ENCODE measurements at places on chromosomes 16 and 17.

DNA sequence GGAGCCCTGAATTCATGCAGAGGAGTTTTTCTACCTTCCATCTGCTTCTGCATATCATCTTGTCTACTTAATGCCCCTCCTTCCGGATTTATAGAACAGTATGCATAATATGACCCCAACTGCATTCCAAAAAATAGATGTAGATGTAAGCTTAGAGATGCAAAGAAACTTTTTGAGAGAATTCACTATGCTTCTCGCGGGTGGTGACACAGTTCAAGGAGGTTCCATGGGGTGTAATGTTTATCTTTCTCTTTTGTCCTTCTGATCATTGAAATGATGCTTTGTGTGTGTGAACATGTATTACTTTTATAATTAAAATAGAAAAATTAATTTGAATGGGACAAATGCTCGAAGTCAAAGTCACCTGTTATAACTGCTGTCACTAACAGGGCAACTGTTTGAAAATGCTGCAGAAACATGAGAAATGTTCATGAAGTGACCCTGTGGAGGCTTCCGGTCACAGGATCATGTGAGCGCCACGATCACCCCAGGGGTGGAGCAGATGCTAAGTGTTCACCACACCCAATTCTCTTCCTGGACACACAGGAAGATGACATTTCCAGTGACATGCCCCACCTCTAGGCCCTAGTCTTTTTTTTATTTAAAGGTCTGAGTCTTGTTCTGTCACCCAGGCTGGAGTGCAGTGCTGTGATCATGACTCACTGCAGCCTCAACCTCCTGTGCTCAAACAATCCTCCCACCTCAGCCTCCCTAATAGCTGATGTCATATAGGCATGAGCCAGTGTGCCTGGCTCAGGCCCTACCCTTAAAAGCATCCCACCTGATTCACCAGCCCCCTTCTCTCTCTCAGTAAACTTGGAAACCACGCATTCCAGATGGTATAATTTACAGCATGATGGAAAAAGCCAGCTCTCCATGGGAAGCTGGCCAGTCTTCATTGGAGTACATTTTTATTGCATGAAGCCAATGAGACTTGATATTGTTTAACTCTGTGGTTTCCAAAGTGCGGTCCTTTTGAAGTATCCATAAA is 21.0 kb upstream of the AGRP start:
- DNase-seq = peak; percentile 96

- no peak for DNase-seq
Observed at GRCh38 chr16:4247460-4247784, 5.5 kb upstream of the SRL start.

- DNase-seq = no peak
Observed at GRCh38 chr17:80751946-80752581, 207.4 kb downstream of the RPTOR start.

DNA sequence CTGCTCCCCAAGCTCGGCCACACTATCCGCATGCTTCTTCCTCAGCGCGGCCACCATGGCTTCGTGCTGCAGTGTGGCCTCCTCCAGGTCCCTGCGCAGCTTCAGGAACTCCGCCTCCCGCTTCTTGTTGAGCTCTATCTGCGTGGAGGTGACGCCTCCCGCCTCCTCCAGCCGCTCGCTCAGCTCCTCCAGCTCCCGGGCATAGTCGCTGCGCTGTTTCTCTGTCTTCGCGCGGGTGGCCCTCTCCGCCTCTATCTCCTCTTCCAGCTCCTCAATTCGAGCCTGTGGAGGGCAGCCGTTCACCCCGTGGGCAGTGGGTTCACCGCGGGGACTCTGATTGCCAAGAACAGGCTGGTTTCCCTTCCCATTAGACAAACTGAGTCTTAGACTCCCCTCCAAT is 19.0 kb downstream of the MYH3 start:
- no peak for DNase-seq

GRCh38 chr17:36142235-36142634 is 34.2 kb downstream of the TBC1D3B start:
- DNase-seq = no peak

GRCh38 chr16:28014851-28015250 is 48.7 kb downstream of the GSG1L start:
- DNase-seq = no peak

DNA sequence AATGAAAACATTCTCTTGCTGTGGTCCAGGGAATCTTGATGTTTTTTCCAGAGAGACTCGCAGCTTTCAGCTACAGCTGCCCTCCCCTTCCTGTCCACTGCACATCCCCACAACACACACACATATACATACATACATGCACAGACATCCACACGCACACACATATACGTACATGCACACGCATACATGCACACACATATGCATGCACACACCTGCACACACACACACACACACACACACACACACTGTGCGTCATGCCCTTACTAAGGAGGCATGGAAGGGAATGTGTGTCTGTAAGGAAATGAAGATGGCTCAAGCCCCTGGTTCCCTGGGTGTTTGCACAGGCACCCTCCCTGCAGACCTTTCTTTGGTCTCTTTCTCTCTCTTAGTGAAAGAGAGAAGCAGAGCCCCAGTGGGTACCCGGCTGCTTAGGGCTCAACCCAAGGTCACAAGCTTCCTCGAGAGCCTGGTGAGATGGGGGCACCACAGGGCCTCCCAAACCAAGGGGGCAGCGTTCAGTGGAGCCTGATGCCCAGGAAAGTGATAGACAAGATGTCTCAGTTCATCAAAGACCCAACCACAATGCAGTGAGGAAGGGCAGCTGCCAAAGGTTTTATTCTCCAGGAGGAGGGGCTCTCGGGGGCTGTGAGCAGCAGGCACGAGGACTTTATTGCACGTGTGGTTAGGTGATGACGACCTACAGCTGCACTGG is 33.3 kb downstream of the TNFRSF13B start:
- DNase-seq = no peak

DNA sequence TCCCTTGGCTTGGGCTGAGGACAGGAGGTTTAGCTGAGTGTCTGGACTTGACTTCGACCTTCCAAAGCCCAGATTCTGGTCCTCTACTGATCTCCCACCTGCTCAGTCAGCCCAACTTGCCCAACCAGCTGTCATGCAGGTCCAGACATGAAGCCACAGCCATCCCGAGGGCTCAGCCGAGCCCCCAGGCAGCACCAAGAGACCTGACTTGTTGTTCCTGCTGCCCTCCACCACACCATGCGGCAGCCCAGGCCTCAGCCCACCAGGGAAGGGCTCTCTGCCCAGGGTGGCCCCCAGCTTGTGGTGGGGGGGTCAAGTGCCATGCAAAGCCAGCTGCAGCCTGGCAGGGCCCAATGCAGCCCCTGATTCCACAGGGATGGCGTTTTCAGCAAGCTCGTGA is 17.2 kb upstream of the CACNG4 start:
- DNase-seq = no peak

GRCh38 chr16:81779536-81780320 is 637 bp downstream of the PLCG2 start:
- peak; percentile 62 for DNase-seq

GRCh38 chr17:21674242-21674731 is 18.0 kb upstream of the KCNJ18 start:
- no peak for DNase-seq

GRCh38 chr17:4365628-4366326 is 698 bp downstream of the UBE2G1 start:
- peak; percentile 23 for DNase-seq

DNA sequence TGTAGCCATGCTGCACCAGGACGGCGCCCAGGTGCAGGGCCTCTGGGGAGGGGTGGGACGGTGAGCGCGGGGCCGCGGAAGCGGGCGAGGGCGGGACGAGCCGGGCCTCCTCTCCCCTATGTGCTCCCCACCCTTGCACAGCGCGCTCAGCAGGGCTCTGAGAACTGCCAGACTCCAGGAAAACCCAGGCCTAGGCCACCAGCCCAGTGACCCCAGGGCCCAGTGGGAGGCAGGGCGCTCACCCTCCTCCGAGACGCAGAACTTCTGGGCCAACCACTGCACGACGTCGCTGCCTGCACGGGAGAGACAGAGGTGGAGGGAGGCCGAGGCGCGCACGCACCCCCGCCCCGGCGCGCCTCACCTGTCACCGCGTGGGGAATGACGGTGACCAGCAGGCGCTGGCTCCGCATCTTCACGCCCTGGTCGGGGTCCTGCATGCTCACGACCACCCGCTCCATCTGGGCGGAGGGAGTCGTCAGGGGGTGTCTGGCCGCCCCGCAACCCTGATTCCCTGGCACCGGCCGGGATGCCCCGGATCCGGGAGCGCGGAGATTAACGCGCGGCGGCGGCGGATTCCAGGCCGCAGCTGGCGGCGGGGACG is 603 bp downstream of the RGS11 start:
- no peak for DNase-seq

DNA sequence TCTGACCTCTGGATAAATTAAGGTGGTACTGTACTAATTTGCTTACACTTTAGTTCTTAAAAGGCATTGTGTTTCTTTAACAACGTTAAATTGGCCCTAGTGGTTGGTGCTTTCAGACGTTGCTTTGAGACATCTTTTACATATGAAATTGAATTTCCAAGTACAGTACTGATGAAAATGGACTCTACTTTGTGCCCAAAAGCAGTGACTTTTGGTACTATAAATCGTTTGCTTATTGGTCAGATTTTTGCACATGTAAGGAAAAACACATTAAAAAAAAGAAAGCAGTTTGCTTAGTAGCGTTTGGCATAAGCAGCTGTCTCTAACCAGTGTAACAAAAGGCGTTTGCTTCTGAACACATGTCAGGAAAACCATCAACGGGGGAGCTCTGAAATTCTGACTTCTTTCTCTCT is 139.6 kb downstream of the CDK5R1 start:
- DNase-seq = no peak

DNA sequence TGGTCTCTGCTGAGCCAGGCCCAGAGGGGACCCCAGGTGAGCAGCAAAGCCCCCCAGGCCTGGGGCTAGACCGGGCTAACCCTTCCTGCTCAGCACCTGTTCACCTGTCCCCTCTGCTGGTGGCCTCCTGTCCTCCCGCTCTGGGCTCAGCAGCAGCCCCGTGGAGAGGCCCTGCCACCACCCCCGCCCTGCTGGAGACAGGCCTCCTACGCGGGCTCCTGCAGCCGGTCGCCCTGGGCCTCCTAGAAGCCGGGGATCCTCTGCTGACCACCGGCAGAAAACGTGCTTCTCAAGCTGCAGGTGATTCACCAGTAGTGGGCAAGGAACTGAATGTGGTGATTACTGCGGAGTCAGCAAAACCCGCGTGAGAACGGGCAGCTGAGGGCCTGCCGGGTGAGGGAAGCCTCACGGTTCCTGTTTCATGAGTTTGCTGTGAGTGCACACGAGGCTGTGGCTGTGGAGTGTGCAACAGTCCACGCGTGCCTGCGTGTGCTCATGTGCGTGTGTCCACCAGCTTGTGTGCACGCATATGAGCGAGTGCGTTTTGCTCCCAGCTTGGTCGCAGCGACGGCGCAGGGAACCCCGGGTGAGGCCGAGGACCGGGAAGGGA is 792 bp downstream of the SECTM1 start:
- peak; percentile 81 for DNase-seq

GRCh38 chr17:17789828-17790636 is 46.8 kb downstream of the SREBF1 start:
- no peak for DNase-seq

DNA sequence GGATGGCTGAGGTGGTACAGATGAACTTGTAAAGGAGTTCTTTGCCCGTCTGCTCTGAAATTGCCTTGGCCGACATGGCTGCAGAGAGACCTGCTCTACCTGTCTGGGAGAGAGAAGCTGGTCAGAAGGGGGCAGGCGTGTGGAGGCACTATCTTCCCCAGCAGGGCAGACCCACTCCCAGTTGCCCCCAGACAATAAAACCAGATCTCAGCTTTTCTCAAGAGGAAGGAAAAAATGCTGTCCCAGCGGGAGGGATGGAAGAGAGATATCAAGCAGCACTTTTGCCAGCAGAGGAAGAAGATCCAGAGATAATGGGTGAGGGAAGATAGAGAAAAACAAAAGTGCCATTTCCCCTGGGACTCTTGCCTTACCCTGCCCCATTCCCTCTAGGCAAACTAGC is 5.0 kb downstream of the ACLY start:
- no peak for DNase-seq

DNA sequence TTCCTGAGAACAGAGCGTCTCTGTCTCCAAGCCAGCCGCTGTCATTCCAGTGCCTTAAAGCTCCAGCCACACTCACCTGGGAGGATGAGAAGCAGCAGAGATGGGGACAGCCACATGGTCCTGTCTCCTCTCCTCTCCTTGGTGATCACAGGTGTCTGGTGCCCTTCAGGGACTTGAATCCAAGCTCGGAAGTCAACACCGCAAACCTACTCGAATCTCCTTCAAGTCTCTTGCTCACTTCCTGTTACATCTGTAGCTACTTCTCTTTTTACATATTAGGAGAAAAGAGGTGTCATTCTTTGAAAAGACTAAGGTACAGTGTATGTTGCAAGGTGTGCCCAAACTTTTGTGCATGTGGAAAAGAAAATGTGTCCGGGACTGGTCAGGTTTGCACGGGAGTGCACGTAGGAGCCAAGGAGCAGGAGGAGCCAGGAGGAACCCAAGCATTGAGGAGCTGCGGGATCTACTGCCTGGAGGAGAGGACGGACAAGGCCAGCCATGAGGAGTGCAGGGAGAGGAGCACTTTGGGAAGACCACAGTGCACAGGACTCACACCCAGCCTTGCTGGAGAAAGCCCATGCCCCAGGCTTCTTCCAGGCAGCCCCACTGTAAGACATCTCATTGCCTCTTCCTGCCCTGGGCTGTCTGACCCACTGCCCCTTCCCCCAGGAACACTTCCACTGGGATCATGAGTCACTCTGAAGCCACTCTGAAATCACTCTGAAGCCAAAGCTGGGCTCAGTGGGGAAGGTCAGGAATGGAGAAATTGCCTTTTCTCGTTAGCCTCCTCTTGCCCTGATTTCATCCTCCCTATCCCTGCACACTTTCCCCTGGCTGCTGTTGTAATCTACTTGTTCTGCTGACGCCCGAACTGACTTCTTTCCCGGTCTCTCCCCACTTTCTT is at the start of gene CD300LD:
TSS of gene CD300LD (minus strand) at position 197 of the 904 bp plus-strand sequence. CDS start at position 116, 81 bp downstream.
- DNase-seq = no peak

DNA sequence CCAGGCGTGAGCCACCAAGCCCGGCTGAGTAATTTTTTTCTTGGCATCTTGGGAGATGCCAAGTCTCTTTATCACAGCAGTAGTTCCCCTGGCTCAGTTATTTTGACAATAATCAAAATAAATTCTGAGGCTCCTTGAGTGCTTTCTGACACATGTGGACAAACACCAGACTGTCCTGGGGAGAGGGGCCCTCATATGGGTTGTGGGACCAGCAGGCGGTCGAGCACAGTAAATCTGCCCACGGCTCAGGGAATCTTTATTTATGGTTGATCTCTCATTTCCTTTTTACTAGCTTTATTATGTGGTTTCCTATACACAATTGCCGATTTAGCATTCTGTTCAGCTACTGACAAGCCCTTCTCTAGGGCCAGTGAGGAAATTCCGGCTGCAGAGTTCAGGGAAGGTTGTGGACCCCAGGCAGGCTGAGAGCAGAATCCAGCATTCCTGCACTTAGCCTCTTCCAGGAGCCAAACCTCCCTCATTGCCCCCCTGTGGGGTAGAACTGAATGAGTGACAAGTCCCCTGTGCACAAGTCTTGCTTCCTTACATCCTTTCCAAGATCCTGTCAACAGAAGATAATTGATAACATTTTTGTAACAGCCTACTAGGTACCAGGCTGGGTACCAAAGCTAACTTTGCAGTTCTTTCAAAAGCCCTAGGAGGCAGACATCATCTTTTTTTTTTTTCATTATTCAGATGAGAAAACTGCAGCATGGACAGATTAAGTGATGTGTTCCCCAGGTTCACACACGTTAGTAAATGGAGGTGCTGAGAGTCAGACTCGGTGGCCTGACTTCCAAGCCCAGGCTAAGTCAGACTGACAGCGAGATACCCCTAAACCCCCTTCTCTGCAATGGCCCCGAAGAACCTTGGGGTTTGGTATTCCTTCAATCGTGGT is 40.2 kb downstream of the HS3ST3B1 start:
- no peak for DNase-seq

GRCh38 chr16:79557421-79557820 is 43.1 kb downstream of the MAF start:
- DNase-seq = no peak

GRCh38 chr16:63059676-63060075 is 1023.4 kb upstream of the CDH8 start:
- DNase-seq = no peak
